ENCODE measurements at places on chromosomes 16 and 17.

DNA sequence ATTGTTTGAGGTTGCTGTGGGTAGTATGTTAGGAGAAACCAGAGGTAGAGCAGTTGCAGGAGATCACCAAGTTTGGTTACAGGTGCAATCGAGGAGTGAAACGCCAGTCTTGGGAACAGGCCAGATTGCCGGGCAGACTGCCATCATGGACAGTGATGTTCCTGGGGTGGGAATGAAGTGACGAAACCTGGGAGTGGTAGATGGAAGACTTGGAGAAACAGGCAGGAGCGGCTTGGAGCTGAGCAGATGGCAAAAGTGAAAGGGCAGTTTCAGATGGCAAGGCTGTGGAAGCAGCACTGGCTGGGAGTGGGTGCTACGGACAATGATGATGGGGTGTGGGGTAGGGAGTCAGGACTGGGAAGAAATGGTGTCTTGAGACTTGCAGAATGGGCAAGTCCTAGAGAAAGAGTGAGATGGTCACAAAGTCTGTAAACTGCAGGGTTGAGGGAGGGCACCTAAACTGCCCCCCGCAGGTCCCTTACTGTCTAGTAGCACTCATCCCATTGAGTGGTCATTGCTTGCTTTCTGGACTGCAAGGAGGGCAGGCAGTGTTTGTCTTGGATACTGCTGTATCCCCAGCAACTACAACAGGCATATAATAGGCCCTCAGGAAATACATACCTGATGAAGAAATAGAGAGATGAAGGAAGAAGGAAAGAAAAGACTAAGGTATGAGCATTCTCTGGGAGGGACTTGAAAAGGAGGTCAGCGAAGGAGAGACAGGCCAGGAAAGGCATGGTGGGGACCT lies 29.5 kb upstream of the ULK2 start:
- no peak for DNase-seq

- no peak for DNase-seq
Observed at GRCh38 chr17:44005527-44006271, 1.3 kb downstream of the NAGS start.

- no peak for DNase-seq
Observed at GRCh38 chr16:79263425-79263824, 337.1 kb downstream of the MAF start.

DNA sequence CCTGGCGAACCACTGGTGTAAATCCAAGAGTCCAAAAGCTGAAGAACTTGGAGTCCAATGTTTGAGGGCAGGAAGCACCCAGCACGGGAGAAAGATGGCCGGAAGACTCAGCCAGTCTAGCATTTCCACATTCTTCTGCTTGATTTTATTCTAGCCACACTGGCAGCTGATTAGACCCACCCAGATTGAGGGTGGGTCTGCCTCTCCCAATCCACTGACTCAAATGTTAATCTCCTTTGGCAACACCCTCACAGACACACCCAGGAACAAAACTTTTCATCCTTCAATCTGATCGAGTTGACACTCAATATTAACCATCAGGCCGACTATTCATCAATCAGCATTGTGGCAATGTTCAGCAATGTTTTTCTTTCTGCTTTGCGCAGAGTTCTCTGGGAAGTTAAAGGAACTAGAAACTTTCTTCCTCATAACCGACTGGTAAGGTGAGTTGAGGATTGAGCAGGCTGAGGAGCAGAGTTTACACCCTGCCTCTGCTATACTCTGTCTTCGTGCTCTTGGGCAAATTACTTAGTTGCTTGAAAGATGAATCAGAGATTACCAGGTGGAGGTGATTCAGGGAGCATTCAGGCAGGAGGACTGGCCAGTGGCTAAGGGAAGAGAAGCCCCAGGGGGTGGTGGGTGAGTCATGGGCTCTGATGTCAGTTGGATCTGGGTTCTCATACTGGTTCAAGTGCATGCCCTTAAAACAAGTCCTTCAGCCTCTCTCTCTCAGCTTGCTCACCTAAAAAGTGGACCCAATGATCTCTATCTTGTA lies 28.2 kb upstream of the BRD7 start:
- DNase-seq, result no peak

DNA sequence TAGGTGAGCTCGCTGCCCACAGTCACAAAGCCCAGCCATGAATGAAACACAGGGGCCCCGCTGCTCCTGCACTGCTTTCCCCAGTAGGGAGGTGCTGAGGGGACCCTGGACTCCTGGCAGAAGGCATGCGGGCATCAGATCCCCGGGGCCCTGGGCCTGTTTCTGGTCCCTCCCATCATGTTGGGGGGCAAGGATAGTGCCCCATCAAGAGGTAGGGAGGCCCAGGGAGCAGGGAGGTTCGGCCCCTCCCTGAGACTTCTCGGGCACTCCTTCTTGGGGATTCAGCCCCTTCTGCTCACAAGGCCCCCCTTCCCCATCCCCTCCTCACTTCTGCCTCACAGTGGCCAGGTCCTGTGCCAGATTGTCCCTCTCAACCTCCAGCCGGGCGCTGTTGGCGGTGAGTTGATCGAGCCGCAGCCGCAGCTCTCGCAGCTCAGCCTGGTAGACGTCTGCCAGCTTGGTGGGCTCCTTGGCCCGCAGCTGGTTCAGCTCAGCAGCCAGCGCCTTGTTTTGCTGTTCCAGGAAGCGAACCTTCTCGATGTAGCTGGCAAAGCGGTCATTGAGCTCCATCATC lies 515 bp downstream of the GFAP start:
- DNase-seq, result no peak

Measured in stimulated activated CD8-positive, alpha-beta memory T cell treated with anti-CD3 and anti-CD28 coated beads, Interleukin-4, amount 100 ng/mL, for 1 hour (primary cell).